Fibroblast of the aortic adventitia (primary cell): ENCODE measurements at places on chromosomes 2 and 18.

DNA sequence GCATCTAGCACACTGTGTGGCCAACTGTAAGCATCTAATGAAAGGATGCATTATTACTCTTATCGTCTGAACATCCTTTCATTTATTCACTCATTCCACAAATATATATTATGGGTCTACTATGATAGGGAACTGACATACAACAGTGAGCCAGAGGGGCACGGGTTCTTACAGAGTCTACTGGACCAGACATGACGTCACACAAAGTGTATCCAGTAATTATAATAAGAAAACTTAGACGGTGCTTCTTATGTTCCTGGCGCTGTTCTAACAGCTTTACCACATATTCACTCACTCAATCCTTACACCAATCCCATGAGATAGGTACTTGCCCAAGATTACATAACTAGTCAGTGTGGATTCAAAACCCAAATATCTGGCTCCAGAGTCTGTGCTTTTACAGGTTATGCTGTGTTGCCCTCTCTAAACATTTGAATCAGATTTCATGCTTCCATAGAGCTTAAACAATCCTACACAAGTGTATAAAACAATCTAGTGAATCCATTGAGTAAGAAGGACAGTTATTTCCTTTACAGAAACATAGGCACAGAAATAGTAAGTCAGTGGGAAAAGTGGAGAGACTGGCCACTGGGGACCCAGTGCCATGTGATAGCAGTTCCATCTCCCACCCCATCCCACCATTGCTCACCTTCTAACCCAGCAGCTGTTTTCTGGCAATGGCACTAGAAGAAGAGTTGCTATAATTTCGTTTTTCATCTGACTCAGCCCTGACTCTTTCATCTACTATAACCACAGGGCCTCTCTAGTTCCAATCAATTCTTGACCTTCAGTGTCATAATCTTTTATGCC, 24.2 kb upstream of the ARL5A start:
- DNase-seq: peak; percentile 15

- peak; percentile 56 for DNase-seq
Measured at GRCh38 chr18:21997207-21998143, 171.9 kb upstream of the GATA6 start.

DNA sequence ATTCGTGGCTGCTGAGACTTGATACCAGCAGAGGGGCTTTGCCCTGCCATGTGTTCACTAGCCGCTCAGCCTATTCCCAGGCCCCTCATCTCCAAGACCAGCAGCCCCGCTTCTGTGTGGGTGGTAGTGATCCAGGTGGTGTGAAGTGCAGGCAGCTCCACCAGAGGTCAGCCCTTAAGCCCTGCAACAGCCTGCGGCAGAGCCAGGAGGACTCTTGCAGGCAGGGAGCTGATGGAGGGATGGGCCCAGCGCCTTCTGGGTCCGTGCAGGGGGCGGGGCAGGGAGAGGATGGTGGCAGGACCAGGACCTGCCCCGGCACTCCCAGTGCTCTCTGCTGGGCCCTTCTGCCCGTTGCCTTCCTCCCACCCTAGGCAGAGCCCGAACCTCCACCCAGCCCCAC, 162.0 kb downstream of the SH3BP4 start:
- DNase-seq: no peak

- peak; percentile 50 for DNase-seq
Measured at GRCh38 chr2:138023298-138023697, 59.0 kb downstream of the HNMT start.

- DNase-seq: no peak
Measured at GRCh38 chr2:240135706-240136012, 446 bp downstream of the COPS9 start.

- no peak for DNase-seq
Measured at GRCh38 chr18:51425475-51425874, 228.0 kb upstream of the MEX3C start.

- no peak for DNase-seq
Measured at GRCh38 chr2:172488556-172488955, 61.2 kb downstream of the ITGA6 start.

DNA sequence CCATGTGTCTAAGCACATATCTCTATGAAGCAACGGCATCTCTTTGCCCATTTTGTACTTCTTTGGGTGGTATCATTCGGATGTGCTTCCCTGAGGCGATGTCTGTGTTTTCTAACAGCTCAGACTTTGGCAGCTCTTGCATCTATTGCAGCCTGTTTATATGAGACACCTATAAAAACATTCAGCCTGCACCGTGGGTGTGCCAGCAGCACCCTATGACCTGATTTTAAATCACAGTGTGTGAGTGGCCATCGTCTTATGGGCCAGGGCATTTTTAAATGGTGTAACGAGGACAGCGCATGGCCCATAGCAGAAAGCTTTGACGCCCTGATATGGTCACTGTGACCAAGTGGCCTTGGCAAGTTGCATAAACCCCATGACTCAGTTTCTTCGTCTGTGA, 12.9 kb downstream of the NPAS2 start:
- peak; percentile 48 for DNase-seq

- DNase-seq: no peak
Measured at GRCh38 chr2:128876986-128877983, 558.6 kb upstream of the HS6ST1 start.

DNA sequence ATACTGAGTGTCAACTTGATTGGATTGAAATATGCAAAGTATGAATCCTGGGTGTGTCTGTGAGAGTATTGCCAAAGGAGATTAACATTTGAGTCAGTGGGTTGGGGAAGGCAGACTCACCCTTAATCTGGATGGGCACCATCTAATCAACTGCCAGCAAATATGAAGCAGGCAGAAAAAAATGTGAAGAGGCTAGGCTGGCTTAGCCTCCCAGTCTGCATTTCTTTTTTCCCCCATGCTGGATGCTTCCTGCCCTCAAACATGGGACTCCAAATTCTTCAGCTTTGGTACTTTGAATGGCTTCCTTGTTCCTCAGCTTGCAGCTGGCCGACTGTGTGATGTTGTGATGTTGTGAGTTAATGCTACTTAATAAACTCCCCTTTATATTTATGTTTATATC, 577.4 kb downstream of the CPS1 start:
- peak; percentile 81 for DNase-seq

DNA sequence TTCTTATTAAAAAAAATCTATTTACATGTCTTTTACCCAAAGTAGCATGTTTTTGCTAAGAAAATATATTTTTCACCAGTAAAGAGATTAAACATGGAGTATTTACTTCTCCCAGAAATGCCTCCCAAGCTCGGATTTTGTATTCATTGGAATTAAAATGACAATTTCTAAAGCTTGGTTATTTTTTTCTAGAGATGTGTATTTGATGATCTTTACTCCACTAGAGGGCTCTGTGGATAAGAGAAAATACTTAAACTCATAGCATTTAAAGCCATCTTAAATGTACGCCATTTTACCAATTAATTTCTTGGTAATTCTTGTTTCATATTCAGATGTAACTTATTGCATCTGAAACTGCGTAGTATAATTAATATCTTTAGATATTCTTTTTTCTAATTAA, 461.4 kb downstream of the GALR1 start:
- no peak for DNase-seq

GRCh38 chr2:71224457-71224856, 2.4 kb downstream of the PAIP2B start:
- DNase-seq: no peak

GRCh38 chr2:227472265-227473121, 537 bp downstream of the AGFG1 start:
- DNase-seq: no peak

DNA sequence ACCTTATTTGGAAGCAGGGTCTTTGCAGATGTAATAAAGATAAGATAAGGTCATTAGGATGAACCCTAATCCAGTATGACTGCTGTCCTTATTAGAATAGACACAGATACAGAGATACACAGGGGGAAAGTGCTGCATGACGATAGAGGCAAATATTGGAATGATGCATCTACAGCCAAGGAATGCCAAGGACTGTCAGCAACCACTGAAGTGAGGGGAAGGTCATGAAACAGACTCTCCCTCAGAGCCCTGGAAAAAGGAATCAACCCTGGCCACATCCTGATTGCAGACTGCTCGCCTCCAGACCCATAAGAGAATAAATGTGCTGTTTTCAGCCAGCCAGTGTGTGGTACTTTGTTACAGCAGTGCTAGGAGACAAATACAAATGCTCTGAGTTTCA, 14.8 kb downstream of the TMEM237 start:
- no peak for DNase-seq

- DNase-seq: no peak
Measured at GRCh38 chr2:27805180-27805579, 33.7 kb downstream of the MRPL33 start.

DNA sequence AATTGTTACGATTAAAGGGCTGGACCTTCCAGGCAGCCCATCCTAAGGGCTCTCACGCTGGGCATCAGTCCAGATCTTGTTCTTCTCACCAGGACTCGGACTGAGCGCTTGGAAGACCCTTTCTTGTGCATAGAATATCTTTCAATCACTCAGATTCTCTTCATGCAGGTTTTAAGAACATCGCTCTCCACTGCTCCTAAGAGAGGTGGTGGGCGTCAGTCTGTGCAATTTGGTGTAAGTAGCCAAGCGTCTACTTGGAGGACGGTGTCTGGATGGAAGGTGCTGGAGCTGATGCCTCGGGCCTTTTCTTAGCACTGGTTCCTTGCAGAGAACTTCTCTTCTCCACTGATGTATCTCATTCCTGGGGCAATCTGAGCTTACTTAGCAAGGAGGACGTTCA, 68.7 kb downstream of the ASB1 start:
- DNase-seq: no peak

- peak; percentile 55 for DNase-seq
Measured at GRCh38 chr2:6823111-6823510, 42.6 kb downstream of the CMPK2 start.

- DNase-seq: no peak
Measured at GRCh38 chr2:120637847-120638246, 97.8 kb upstream of the GLI2 start.

DNA sequence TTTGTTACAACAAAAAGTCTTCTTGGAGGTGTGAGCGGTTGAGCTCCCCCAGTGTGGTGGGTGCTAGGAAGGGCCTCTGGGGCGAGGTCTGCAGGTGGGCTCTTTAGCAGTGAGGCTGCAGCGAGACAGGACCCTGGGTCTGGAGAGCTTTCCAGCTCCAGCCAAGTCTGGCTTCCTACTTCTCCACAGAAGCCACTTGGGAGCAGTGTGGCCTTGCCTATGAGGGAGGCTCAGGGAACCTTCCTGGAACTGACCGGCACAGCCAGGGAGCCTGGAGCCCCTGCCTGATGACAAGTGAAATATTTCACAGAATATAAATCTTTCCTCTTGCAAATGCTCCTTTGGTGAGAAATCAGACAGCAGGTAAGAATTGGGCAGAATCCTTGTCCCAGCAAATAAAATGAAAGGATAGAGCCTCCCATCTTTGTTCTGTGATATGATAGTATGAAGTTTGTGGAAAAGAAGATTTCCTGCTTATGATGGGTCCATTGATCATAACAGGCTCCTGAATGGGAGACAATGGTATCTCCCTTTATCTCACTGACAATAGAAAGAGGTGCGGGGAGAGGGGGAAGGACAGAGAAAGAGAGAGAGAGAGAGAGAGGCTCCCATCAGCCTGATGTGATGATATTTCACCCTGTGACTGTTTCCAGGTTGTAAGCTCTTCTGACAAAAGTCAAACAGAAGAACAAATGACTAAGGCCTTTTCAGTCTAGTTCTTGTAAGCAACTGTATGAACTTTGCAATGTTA, 289.8 kb upstream of the SPRED2 start:
- DNase-seq: no peak

- no peak for DNase-seq
Measured at GRCh38 chr18:46315161-46315560, 211.0 kb downstream of the HAUS1 start.

DNA sequence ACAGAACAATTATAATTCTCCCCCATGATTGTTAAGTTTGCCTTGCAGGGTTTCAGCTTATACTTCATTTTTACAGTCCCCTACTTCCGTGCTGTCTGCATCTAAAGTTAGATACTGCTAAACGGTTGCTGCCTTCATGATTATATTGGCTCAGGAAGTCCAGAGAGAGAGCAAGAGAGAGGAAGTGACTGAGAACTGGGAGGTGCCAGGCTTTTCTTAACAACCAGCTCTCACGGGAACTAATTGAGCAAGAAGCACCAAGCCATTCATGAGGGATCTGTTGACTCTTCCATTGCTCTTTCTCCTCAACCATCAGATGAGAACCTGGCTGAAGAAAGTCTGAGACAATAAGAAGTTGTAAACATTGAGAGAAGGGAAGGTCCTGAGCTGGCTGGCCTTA, 125.5 kb upstream of the SIX2 start:
- peak; percentile 65 for DNase-seq

GRCh38 chr2:113167115-113167932, 6.4 kb upstream of the PSD4 start:
- DNase-seq: no peak

DNA sequence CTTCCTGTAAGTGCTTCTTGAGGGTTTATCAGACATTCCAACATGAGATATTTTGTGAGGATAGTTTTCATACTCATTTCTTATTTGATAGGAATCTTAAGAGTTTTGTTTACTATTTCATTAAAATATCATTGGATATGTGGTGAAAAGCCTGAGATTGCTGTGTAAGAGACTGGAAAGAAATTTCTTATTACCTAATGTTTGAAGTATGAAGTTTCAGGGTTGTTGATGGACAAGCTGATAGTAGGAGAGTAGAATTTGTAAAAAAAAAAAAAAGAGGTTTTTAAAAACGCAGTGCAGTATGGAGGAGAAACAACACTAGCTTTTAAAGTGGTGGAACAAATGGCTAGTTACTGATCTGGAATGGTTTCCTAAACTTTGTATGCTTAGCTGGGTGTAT, 7.7 kb downstream of the EPB41L5 start:
- peak; percentile 7 for DNase-seq

- DNase-seq: no peak
Measured at GRCh38 chr2:128717758-128718710, 399.4 kb upstream of the HS6ST1 start.

- peak; percentile 93 for DNase-seq
Measured at GRCh38 chr2:231212329-231212845, 14.0 kb downstream of the ARMC9 start.

- no peak for DNase-seq
Measured at GRCh38 chr18:35264409-35264808, 23.6 kb downstream of the ZNF397 start.

- DNase-seq: no peak
Measured at GRCh38 chr2:73892631-73893329, at the start of gene ACTG2. Gene ACTG2, plus strand, starts transcription at chr2:73893008. Its CDS starts 8,304 bp downstream, at chr2:73901312.

DNA sequence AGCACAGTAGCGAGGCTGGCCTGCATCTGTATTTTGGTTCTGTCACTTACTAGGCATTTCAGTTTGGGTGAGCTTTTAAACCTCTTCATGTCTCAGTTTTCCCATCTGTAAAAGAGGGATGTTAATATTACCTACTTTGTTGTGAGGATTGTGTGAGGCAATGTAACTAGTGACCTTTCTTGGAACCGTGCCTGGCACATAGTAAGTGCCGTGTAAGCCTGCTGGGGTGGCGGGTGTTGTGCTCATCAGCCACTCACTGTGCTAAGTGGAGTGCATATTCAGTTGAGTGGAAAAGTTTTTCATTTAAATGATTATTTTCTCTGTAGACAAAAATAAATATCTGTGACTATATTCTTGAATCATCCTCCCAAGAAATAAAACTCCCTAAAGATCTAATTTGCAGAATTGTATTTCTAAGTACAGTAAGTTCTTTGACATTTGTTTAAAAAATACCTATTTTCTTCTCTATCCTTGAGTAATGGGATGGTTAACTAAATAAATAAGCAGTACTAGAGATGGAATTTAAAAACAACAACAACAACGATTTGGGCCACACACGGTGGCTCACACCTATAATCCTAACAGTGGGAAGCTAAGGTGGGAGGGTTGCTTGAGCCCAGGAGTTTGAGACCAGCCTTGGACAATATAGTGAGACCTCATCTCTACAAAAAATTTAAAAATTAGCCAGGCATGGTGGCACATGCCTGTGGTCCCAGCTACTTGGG, 56.7 kb downstream of the MALT1 start:
- peak; percentile 3 for DNase-seq

GRCh38 chr2:198441246-198441645, 636.9 kb downstream of the PLCL1 start:
- no peak for DNase-seq
